ENCODE measurements at places on chromosomes 6 and 20. TPM values are rescaled to one million over a fixed set of nuclear protein-coding genes. Genes with fewer than 3 reads are reported as not detected.

Gene BTN1A1
- not detected for total RNA-seq

Gene IL17A
- not detected for total RNA-seq

Gene RAET1G
- total RNA-seq = 4.1 TPM

Gene MUC22
- not detected for total RNA-seq

Gene TFAP2D
- not detected for total RNA-seq

Gene LY6G6F
- total RNA-seq = not detected

Gene DOK5
- total RNA-seq = 20.7 TPM

Gene MCCD1
- total RNA-seq = not detected

Gene ASIP
- not detected for total RNA-seq

Gene THEMIS
- total RNA-seq = under 0.01 TPM

Gene ULBP1
- under 0.01 TPM for total RNA-seq

Gene VGLL2
- total RNA-seq = not detected

Gene TSPO2
- total RNA-seq = not detected

Gene CLPSL2
- total RNA-seq = not detected

Gene TGM6
- not detected for total RNA-seq

Gene ADGRF4
- total RNA-seq = 0.74 TPM

Gene GHRH
- total RNA-seq = not detected

Gene STX11
- total RNA-seq = 0.55 TPM

Gene NCOA5
- total RNA-seq = 5.0 TPM

Gene OVOL2
- total RNA-seq = not detected

Gene WFDC10B
- total RNA-seq = 0.14 TPM

Gene SLX4IP
- 3.8 TPM for total RNA-seq

Gene CCHCR1
- 14.1 TPM for total RNA-seq

Gene SLC35B3
- total RNA-seq = 21.2 TPM

Gene FHL5
- not detected for total RNA-seq

Gene SLC17A9
- 9.4 TPM for total RNA-seq

Gene NKX2-4
- not detected for total RNA-seq

Gene C20orf202
- total RNA-seq = not detected

Gene SLC2A10
- 112 TPM for total RNA-seq

Gene HEY2
- not detected for total RNA-seq

Gene PPP1R10
- 13.9 TPM for total RNA-seq

Gene KIZ
- 26.6 TPM for total RNA-seq

Gene LY6G5C
- total RNA-seq = 0.43 TPM
